ENCODE measurements at places on chromosomes 12 and 14.

DNA sequence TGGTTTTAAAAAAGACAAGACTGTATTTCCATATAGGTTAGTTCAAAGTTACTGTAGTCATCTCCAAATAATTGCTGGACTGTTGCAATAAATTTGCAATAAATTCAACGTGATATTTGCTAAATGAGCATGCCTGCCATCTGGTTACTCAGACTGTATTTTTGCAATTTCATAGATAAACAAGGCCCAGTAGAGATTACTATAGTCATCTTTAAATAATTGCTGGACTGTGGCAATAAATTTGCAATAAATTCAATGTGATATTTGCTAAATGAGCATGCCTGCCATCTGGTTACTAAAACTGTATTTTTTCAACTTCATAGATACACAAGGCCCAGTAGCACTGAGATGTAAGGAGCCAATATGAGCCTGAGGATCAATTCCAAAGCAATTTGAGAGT, 5.6 kb downstream of the NTN4 start:
- DNase-seq, result no peak

DNA sequence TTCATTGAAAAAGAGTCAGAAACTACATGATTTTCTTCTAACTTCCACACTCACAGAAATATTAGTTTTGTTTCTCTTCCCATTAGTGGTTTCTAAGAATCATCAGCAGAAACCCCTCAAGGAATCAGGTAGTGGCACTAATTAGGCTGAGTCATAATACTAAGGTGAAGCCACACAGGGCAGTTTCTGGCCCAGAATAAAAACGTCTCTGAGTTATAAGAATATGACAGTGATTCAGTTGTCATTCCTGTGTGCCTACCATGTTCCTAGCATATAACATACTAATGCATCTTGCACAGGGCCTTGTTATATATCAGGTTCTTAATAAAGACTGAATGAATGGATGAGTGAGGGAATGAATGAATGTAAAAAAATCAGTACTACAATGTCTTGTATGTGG, 206.0 kb upstream of the PLEKHG7 start:
- DNase-seq, result no peak

DNA sequence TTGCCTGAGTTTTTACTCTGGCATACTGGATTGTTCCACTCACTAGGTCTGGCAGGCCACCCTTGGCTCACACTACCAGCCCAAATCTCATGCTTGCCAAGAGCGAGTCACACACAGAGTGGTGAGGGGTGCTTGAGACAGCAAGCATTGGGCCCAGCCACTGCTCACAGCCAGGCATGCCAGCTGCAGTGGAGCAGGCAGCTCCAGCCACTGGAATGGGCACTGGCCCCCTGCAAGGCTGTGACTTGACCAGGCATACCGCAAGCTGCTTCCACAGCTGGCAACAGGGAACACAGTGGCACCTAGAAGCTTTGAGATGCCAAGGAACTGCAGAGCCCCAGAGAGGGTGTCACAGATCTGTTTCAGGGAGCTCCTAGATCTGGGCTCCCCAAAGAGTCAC, 488.5 kb downstream of the LRFN5 start:
- DNase-seq, result no peak

GRCh38 chr12:30533558-30534265, 162.0 kb downstream of the IPO8 start:
- DNase-seq, result no peak

DNA sequence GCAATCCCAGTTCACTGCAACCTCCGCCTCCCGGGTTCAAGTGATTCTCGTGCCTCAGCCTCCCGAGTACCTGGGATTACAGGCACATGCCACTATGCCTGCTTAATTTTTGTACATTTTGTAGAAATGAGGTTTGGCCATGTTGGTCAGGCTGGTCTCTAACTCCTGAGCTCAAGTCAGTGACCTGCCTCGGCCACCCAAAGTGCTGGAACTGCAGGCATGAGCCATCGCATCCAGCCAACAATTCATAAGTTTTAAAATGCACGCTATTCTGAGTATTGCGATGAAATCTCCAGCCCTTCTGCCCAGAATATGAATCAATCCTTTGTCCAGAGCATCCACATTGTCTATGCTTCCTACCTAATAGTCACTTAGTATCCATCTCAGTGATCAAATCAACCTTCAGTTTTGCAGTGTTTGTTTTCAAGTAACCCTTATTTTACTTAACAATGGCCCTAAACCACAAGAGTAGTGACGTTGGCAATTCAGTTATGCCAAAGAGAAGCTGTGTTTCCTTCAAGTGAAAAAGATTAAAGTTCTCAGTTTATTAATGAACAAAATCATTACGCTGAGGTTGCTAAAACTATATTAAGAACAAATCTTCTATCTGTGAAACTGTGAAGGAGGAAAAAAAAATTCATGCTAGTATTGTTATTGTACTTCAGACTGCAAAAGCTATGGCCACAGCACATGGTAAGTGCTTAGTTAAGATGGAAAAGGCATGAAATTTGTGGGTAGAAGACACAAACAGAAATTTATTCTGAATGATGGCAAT, 11.0 kb downstream of the GCH1 start:
- no peak for DNase-seq

DNA sequence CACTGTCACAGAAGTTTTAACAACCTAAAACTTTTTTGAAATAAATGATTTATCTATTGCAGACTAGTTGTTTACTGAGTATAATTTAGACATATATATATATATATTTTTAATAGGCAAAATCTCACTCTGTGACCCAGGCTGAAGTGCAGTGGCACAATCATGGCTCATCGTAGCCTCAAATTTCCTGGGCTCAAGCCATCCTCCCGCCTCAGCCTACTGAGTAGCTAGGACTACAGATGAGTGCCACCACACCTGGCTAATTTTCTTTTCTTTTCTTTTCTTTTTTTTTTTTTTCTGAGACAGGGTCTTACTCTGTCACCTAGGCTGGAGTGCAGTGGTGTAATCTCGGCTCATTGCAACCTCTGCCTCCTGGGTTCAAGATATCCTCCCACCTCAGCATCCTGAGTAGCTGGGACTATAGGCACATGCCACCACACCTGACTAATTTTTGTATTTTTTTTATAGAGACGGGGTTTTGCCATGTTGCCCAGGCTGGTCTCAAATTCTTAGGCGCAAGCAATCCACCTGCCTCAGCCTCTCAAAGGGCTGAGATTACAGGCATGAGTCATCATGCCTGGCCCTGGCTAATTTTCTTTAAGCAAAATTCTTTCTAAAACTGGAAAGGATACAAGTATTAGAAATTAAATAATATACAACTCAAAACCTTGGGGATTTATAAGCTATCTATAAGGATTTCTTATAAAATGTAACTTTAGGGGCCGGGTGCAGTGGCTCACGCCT, 23.1 kb downstream of the EEA1 start:
- DNase-seq, result no peak

DNA sequence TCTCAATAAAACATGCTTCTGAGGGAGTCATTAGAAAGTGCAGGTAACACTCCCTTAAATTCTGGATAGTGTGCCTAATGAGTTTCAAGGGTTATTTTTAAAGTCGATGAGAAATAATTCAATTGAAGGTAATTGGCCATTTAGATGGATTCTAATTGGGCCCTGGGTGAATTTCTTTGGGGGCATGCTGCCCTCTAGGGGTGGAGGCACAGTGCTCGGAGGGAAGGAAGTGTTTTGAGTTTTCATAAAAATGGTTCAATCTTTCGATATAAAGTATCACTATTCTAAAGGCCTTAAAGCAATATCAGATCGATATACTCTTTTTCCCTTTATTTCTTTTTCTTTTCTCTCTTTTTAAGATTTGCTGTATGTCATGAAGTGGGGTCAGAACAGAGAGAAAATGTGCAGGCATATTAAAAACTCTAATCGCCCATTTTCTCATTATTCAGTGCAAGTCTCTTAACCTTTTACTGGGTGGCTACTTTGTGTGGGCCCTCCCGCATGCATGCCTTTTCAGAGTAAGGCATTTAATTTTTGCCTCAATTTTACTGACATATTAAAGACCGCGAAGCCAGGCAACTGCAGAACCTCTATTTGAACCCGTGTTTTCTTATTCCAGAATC, 25.5 kb downstream of the NKX2-8 start:
- no peak for DNase-seq

GRCh38 chr12:32834122-32834521, 62.5 kb downstream of the PKP2 start:
- no peak for DNase-seq

- no peak for DNase-seq
Observed at GRCh38 chr14:55451398-55451797, 11.0 kb upstream of the TBPL2 start.

GRCh38 chr12:24947541-24948419, 1.1 kb downstream of the BCAT1 start:
- DNase-seq, result no peak

DNA sequence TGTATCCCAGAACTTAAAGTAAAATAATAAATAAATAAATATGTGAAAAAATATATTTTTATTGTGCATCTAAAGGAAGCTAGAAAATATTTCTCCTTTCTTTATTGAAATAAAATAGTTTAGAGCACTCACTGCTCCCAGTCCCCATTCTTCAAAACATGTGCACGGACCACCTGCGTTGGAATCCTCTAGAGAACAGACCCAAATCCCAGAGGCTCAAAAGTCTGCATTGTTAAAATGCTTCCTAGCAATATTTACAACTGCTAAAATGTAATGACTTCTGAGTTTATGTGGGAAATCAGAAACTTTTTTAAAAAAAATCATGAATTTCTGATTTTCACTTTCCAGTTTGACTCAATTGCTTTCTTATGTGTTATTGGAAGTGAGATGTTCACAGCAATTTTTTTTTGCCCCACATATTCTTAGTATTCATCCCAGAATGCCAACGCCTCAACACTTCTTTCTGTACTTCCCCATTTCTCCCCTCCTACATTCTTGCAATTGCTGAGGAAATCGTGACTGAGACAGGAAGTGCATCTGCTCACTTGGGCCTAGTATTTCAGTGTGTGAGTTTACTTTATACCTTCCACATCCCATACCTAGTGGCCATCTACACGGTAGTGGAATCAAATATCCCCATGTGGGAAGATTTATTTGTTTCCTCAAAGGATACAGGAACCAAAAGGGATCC, 116.0 kb upstream of the FLRT2 start:
- no peak for DNase-seq

- no peak for DNase-seq
Observed at GRCh38 chr12:73951956-73952703, 585.5 kb upstream of the ATXN7L3B start.

GRCh38 chr12:29563636-29564035, 66.2 kb upstream of the OVCH1 start:
- DNase-seq, result no peak

GRCh38 chr12:113710216-113710615, 238.5 kb upstream of the LHX5 start:
- no peak for DNase-seq

DNA sequence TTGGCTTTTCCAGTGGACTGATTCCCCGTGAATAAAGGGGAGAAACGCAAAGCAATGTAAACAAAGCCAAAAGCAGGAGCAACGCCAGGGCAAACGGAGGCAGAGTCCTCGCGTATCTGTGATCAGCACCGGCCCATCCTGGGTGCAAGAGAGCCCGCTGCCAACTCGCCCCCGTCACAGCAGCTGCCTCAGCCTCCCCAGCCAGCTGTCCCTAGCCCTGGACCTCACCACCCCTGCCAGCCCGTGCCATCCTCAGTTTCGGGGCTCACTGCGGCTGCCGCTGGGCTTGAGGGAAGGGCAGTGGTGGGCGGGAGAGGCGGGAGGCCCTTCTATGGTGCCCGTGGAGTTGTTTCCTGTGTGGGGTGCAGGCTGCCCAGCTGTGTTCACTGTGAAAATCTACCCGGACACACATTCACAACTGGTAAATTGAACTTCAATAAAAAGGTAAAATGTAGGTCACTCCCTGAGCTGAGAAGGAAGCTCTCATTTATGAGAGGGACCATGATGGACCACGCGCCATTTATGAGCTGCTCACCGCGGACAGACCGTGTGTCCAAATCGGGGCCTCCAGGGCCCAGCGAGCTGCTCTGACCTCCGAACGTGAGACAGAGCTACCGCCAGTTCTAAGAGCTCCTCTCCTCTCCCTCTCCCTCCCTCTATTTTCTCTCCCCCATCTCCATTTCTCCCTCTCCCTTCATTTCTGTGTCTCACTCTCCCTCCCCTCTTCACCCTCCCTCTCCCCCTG, 330.5 kb upstream of the SFSWAP start:
- no peak for DNase-seq

- no peak for DNase-seq
Observed at GRCh38 chr12:132582058-132582420, 28.3 kb downstream of the LRCOL1 start.
